CD4-positive, alpha-beta T cell (primary cell): ENCODE measurements at places on chromosomes 5 and 9.

- no peak for DNase-seq
Measured at GRCh38 chr5:39697881-39698280, 273.1 kb upstream of the DAB2 start.

DNA sequence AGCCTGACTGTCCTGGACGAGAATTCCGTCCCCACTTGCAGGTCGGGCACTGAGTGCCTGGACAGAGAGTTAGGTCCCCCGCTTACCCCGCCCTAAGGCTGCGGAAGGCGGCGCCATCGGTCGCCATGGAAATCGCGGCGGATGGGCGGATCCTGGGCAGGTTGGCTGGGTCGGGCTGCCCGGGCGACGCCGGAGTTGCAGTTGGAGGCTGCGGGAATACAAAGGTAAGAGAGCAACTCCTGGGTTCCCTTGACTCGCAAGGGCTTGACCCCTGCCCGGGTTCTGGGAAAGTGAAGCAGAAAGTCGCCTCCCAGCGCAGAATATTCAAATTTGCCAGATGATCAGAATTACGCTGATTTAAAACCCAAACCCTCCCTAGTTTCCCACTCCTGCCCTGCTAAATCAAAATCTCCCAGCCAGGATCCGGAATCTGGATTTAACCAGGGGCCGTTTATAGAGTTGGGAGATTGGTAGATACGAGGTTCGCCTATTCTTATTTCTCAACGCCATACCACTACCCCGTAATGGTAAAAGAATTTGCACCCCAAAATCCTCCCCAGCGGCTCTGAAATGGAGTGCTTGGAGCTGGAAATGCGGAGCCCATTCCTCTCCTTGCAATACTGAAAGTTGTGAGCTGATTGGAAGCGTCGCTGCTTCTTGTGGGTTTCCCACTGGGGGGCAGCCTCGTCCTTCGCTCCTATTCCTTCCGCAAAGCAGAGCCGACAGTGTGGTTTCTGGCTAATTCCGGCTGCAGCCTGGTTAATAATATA, 156.4 kb upstream of the RASEF start:
- DNase-seq: peak; percentile 24

- no peak for DNase-seq
Measured at GRCh38 chr9:18404434-18405029, 69.4 kb upstream of the ADAMTSL1 start.

- peak; percentile 9 for DNase-seq
Measured at GRCh38 chr9:1460143-1460769, 410.1 kb downstream of the DMRT2 start.
